ENCODE measurements at places on chromosomes 16 and 17. TPM values are rescaled to one million over a fixed set of nuclear protein-coding genes. Genes with fewer than 3 reads are reported as not detected.

DNA sequence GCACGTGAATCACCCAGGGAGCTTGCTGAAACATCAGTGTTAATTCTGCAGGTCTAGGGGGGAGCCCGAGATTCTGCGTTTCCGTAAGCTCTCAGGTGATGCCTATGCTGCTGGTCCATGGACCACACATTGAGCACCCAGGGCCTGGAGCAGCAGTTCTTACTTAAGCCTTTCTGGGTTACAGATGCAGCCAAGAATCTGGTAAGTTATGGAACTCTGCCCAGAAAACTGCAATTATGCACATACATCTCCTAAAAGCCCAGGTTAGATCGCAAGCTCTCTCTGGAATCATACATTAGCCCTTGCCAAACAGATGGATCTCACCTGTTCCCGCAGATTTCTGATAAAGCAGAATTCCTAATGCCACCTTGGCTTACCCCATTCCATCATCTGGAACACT is 265.9 kb upstream of the SALL1 start:
- DNase-seq = no peak

- no peak for DNase-seq
Observed at GRCh38 chr17:27647765-27648164, 16.8 kb downstream of the LGALS9 start.

GRCh38 chr16:25024900-25025299 is 9.7 kb upstream of the ARHGAP17 start:
- no peak for DNase-seq

GRCh38 chr17:76643553-76644148 is at the start of gene ST6GALNAC1:
TSS of gene ST6GALNAC1 (minus strand) at chr17:76643757. CDS start at chr17:76643638, 119 bp downstream.
- peak; percentile 43 for DNase-seq

DNA sequence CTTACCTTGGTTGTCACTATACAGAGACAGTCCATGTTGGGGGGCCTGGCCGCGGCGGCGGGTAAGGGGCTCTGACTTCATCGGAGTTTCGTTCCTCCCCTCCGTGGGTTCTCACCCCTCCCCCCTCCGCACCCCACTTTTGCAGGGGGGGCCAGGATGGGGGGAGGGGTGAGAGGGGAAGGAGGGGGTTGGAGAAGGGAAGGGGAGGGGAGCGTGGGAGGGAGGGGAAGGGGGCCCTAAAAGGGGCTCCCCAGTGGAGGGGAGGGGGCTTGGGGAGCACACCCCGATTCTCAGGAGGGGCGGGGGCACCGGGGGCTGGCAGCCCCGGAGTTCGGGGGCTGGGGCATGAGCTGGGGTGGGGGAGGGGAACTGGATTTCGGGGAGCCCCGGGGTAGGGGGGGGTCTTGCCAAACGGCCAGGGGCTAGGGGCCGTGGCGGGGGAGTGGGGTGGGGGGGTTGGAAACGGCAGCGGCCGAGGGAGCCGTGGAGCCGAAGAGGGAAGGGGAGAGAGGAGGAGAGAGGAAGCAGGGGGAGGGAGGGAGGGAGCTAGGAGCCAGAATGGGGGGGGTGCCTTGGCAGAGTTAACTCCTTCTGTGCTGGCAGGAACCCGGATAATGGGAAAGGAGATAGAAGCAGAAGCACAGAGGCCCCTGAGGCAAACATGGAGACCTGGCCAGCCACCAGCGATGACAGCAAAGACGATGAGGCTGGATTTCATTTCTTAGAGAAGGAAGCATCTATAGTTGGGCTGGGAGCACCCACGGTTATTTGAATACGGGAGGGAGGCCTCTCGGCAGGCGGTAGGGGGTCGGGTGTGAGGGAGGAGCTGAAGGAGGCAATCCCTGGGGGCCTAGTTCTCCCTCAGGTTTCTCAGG is 2.3 kb downstream of the DLG4 start:
- no peak for DNase-seq

- DNase-seq = no peak
Observed at GRCh38 chr16:49738832-49739231, 117.1 kb downstream of the ZNF423 start.

GRCh38 chr16:1991588-1991947 is 1.8 kb downstream of the SYNGR3 start:
- no peak for DNase-seq

DNA sequence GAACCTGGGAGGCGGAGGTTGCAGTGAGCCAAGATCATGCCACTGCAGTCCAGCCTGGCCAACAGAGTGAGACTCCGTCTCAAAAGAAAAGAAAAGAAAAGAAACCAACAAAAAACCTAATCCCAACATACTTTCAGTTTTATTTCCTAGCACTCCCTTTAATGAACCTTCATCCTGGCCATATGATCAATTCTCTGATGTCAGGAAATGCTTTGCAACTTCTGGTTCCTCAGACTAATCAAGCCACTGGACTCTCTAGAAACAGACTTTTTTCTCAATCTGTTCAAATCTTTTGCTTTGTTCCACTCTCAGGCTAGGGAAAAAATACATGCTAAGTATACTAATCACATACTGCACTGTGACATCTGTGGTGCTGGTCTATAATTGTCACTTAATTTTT is 13.4 kb upstream of the PSMC3IP start:
- no peak for DNase-seq

DNA sequence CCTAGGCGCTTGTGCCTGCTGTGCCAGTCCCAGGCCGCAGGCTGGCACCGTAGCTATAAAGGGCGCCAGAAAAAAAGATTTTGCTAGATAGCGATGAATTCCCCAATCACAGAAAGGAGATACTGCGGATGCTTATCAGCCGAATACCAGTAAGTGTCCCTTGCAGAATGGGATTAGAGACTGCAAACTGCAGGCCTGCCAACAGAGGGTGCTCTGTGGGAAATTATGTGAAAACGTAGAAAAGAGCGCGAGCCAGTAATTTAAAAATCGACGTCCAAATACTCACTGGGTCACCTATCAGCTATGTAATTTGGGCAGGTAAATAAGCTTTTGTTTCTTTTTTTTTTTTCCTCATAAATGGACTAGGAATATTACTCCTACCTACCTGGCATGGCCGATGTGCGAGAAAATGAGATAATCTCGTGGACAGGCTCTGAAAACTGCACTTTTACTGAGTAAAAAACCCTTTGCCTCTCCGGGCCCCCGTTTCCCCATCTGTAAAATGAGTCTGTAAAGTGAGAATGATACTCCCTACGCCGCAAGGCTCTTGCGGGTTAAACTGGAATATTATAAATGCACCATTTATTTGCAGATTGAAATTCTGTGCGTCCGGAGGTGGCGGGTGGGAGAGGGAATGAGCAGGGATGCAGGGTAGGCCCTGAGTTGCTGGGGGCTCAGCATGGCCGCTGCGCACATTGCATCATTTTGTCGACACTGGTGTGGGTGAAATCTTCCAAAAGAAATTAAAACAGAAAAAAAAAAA is 1.2 kb upstream of the COG1 start:
- DNase-seq = no peak

GRCh38 chr16:20385844-20386832 is 18.4 kb downstream of the PDILT start:
- DNase-seq = no peak

- no peak for DNase-seq
Observed at GRCh38 chr17:77227461-77228240, 86.9 kb downstream of the SEC14L1 start.

GRCh38 chr16:50050802-50051201 is 15.0 kb upstream of the HEATR3 start:
- DNase-seq = no peak

DNA sequence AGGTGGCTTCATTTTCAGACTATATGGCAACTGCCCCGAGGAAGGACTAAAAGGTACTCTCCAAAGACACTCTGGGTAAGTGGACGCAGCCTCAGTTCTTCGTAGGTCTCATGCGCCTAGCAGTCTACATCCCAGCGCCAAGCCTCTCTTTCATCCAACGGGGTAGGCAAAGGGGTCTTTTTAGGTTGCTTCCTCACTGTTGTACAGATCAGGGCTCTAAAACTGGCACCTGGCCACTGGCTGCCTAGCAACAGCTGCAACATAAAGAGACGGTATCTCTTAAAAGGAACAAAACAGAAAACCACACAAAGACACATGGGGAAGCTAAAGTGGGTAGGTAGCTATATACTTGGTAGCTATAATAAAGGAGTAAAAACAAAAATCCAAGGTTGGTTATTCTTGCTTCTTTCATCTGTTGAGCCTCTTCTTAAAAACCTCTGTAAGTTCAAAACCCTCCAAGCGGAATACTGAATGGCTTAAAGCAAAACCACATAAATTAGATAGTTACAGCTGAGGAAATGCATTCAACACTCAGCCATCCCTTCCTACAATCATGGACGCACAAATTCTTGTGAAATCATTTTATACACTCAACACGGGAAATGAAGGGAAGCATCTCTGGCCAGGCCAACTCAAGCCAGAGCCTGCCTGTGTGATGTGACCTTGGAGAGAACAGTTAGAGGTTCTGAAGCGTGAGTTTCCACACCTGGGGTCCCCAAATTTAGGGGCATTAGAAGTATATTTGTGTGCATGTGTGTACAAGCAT is 22.7 kb downstream of the CYTH1 start:
- no peak for DNase-seq

GRCh38 chr17:15237106-15237425 is 28.1 kb downstream of the PMP22 start:
- DNase-seq = no peak

- no peak for DNase-seq
Observed at GRCh38 chr16:63461248-63461841, 1425.1 kb upstream of the CDH8 start.

DNA sequence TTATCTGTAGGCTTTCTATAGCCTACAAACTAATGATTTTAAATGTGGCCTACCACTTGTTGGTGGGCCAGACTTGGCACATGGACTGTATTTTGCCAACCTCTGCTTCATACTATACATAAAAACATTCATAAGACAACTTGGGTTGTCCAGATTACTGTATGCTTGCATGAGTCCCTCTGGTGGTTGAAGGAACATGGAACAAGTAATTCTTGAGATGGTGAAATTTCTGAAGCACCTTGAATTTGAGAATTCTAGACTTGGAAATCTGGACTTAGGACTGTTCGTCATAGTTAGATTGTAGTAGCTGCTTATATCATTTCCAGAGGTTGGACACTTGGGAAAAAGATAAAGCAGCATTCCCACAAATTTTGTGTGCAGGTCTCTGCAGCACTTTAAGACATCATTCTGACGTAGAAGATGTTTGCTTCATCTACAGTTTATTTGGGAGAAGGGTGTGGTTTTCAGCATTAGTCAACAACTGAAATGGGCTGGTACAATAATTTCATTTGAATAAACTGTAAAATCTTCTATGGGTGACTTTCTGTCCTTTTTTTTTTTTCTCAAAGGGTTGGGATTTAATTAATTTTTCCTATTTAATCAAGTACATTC is 31.2 kb downstream of the NFATC3 start:
- DNase-seq = no peak

The TRIM72 gene
- 0.17 TPM for total RNA-seq

The TSNAXIP1 gene
- total RNA-seq = 1.2 TPM

The EPN3 gene
- total RNA-seq = 110 TPM

The PABPN1L gene
- total RNA-seq = not detected

The ERAL1 gene
- 43.0 TPM for total RNA-seq

The CLDN7 gene
- total RNA-seq = 14.5 TPM

The RBFOX1 gene
- total RNA-seq = not detected

The PDILT gene
- total RNA-seq = not detected

The DNAAF8 gene
- total RNA-seq = 1.7 TPM

The KCNH4 gene
- not detected for total RNA-seq

The SMG6 gene
- 39.1 TPM for total RNA-seq

The GAST gene
- total RNA-seq = not detected

The CACNG5 gene
- not detected for total RNA-seq

The PAFAH1B1 gene
- 97.4 TPM for total RNA-seq

The ENPP7 gene
- not detected for total RNA-seq

The ZNF469 gene
- total RNA-seq = 0.36 TPM
